Left lung (tissue), 14 donors: ENCODE measurements at places on chromosomes 3 and 15. TPM values are rescaled to one million over a fixed set of nuclear protein-coding genes. Genes with fewer than 3 reads are reported as not detected.

- no peak for DNase-seq
These were observed 7.4 kb downstream of the TBC1D23 start for GRCh38 chr3:100268156-100268555.

DNA sequence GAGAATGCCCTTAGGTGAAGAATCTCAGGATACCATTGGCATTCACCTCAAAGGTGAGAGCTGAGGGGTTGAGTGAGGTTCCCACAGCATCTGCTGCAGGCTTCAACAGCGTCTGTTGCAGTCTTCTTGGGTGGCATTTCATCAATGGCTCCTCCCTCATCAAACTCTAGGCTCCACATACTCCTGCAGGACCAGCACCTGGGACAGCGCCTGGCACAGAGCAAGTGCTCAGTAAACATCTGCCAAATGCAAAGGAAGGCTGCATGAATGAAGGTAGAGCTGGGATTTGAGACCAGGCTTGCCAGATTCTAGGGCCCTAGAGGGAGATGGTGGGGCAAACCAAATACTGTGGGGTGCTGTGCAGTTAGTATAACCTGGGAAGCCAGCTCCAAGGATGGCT lies 9.6 kb downstream of the TRH start:
- no peak for DNase-seq

- no peak for DNase-seq
These were observed 7.0 kb downstream of the MELTF start for GRCh38 chr3:197022405-197023231.

- no peak for DNase-seq
These were observed 12.1 kb downstream of the GK5 start for GRCh38 chr3:142213298-142213697.

- no peak for DNase-seq
These were observed 14.2 kb upstream of the TSEN2 start for GRCh38 chr3:12470111-12470510.

DNA sequence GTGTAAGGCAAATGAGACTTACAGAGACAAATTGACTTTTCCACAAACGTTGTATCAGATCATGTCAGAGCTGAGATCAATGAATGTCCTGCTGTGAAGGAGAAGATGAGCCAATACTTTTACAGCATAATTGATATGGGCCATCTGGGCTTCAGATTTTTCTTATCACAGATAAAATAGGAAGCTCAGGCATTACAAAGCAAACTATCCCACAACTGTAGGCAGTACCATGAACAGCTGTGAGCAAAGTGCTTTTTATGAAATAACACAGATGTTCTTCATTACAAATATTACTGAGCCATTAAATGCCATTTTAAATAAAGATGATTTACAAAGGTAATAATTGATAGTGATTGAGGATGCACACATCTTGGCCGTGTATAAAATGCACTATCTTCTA lies 852.3 kb downstream of the OTOL1 start:
- DNase-seq = no peak

- no peak for DNase-seq
These were observed 36.4 kb downstream of the LINS1 start for GRCh38 chr15:100565591-100565990.

DNA sequence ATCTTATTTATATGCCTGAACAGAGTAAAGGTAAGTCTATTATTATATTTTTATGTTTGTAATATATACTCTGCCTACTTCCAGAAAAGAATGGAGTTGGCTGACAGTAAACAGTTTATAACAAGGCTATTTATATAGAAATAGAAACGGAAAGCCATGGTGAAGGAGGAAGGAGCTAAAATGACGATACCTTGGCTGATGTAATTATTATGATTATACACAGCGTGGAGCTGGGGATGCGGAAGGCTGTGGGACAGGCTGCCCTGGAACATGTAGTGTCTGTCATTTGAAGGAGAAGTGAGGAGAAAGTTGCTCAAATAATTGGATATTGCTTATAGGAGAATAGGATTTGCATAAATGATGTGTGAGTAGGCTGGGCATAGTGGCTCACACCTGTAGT lies 37.8 kb downstream of the CEMIP start:
- DNase-seq = no peak

- DNase-seq = no peak
These were observed 293.4 kb upstream of the GBE1 start for GRCh38 chr3:82054849-82055248.

DNA sequence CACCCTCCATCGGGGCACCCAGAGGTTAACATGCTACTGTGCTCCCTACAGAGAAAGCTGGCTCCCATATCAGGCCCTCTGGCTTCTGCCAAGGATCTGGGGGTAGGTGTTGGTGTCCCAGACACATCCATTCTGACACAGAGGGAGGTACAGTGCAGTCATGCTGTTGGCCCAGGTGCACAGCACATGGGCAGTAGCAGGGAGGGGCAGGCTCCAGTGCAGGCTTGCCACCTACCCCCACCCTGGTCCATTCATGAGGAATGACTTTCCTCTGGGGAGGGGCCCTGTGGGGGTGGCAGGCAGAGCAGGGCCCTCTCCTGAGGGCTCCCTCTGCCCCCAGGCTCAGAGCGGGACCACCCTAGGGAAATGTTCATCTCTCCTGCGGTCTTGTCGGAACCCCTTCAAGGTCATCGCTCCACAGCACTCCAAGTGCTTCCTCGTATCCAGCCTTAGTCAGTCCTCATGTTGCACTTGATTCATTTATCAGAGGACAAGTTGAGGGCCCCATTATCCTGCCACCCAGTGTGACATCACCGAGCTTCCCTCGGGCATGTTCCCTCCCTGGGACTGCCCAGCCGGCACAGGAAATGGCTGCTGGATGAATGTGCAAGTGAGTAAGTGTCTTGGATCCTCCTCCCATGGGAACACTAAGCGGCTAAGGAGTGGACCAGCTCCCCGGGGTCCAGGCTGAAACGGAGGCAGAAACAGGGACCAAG lies 10.0 kb downstream of the DUSP7 start:
- no peak for DNase-seq

DNA sequence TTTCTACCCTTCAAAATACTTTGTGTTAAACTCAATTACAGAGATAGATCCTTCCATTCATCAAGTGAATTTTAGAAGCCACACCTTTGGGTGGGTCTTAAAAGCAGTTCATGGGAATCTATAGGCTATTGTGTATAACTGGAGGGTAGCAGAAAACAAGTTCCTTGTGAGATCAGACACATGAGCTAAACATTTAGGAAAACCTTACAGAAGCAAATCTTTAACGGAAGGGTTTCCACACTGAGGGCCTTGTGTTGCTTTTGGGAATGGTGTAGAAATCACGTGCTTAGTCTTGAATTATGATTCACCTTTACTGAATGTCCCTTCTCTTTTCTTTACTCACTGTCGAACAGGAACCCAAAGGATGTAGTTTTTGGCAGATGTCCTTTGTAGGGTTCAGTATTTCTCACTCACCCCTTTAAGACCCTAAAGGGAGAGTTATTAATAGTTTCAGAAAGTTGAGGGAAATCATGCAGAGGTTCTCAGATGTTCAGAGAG lies 257.3 kb upstream of the CTDSPL start:
- no peak for DNase-seq

GRCh38 chr3:188976407-188976806 lies 195.4 kb upstream of the TPRG1 start:
- no peak for DNase-seq

GRCh38 chr15:71807125-71807629 lies 3.2 kb upstream of the NR2E3 start:
- no peak for DNase-seq

- DNase-seq = peak; percentile 61
These were observed 31.4 kb downstream of the ALS2CL start for GRCh38 chr3:46661776-46662766.

DNA sequence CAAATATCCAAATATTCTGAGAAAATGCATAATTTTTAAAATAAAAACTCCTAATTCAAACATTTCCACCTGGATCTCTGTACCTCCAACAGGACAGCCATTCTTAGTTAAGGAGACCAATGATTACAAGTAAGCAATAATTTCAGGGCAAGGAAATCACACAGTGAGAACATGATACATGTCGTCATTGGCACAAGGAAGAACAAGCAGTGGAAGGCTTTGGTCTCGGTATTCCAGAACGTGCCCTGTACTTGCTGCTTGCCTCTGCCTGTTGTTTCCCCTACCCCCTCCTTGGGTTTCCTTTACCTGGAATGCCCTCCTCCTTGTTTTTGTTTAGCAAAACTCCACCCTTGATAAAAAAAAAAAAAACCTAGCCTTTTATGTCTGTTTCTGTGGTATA lies 72.8 kb downstream of the PPM1L start:
- DNase-seq = no peak

- DNase-seq = no peak
These were observed 384.7 kb downstream of the NTRK3 start for GRCh38 chr15:87871731-87872320.

- no peak for DNase-seq
These were observed 34.2 kb upstream of the MTMR14 start for GRCh38 chr3:9615003-9615628.

GRCh38 chr15:100256970-100257650 lies 84.7 kb downstream of the ADAMTS17 start:
- DNase-seq = no peak

GRCh38 chr15:53453253-53454105 lies 306.0 kb downstream of the WDR72 start:
- DNase-seq = no peak

DNA sequence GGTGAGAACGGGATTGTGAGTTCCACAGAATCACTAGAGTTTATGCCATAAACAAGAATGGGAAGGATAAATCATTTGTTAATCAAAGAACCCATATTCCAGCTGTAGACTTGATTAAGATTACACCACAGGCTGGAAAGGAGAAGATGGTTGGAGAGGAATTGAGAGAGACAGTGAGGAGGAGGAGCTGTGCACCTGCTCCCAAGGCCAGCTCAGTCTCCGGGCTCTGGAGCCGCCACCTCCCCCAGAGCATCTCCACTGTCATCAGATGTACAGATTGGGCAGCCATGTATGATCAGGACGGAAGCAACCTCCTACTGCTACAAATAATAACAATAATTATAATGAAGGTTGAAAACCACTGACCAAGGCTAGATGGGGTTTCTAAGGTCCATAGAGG lies 170.0 kb downstream of the MINAR1 start:
- DNase-seq = no peak

GRCh38 chr15:69780374-69780773 lies 317.3 kb downstream of the TLE3 start:
- peak; percentile 30 for DNase-seq

GRCh38 chr15:100934166-100934565 lies 15.0 kb downstream of the LRRK1 start:
- no peak for DNase-seq

GRCh38 chr3:101720851-101721840 lies 3.3 kb upstream of the CEP97 start:
- no peak for DNase-seq

GRCh38 chr3:150610785-150611184 lies 7.7 kb downstream of the SELENOT start:
- no peak for DNase-seq

- DNase-seq = peak; percentile 65
These were observed 7.3 kb downstream of the TBC1D2B start for GRCh38 chr15:78070049-78070700.

DNA sequence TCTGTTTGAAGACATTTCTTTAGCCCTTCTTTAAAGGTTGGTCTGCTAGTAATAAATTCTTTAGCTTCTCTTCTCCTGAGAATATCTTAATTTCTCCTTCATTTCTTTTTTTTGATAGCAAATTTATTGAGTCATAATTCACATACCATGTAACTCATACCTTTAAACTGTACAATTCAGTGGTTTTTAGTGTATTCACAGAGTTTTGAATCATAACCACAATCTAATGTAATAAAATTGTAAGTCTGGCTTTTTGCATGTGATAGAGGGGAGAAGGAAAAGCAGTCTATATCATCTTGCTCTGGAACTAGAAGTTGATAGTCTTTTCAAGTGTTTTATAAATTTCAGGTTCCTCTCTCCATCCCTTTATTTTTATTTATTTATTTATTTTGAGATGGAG lies 81.3 kb downstream of the APBA2 start:
- DNase-seq = no peak

GRCh38 chr15:40217166-40217824 lies 21.6 kb upstream of the PAK6 start:
- DNase-seq = no peak

DNA sequence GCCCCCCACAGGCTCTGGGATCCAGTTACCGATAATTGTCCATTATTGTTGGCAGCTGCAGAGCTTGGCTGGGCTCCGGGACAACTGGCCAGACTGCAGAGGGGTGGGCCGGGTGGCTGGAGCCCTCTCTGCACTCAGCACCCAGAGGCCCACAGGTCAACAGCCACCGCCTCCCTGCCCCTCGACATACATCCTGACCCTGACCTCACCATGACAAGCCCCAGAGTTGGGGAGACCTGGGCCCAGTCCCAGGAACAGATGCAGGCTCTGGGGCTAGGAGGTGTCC lies 22.4 kb downstream of the PTH1R start:
- no peak for DNase-seq

DNA sequence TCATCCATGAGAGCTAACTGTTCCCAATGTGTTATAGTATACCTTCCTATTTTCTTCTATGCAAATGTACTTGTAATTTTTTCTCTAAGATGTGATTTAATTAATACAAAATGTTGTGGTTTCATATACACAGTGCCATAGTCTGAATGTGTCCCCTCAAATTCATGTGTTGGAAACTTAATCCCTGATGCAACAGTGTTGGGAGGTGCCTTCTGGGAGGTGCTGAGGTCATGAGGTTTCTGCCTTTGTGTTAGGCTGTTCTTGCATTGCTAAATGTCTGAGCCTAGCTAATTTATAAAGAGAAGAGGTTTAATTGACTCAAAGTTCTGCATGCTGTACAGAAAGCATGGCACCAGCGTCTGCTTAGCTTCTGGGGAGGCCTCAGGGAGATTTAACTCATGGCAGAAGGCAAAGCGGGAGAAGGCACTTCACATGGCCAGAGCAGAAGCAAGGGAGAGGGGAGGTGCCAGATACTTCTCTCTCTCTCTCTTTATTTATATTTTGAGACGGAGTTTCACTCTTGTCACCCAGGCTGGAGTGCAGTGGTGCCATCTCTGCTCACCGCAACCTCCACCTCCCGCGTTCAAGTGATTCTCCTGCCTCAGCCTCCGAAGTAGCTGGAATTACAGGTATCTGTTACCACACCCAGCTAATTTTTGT lies 34.7 kb upstream of the BNIP2 start:
- DNase-seq = no peak

GRCh38 chr15:85452436-85452835 lies 72.0 kb downstream of the AKAP13 start:
- DNase-seq = no peak

The EIF4G1 gene
- total RNA-seq = 336 TPM

The ADCY5 gene
- 5.7 TPM for total RNA-seq

The TMEM43 gene
- 82.3 TPM for total RNA-seq

The GOLGA6L7 gene
- total RNA-seq = not detected

The GOLGA6L6 gene
- not detected for total RNA-seq

The ARNT2 gene
- 9.7 TPM for total RNA-seq

The DAPK2 gene
- 23.8 TPM for total RNA-seq

The PDCD10 gene
- 45.0 TPM for total RNA-seq

The MESP2 gene
- total RNA-seq = not detected

The LMOD3 gene
- total RNA-seq = 0.18 TPM

The ZFAND6 gene
- total RNA-seq = 78.4 TPM

The P2RY1 gene
- total RNA-seq = 7.6 TPM

The PLSCR2 gene
- 1.2 TPM for total RNA-seq
